ENCODE measurements at places on chromosomes 5 and 9.

GRCh38 chr5:121581588-121581987, 270.1 kb upstream of the FTMT start:
- no peak for DNase-seq

- no peak for DNase-seq
Measured at GRCh38 chr9:13128266-13128860, 151.1 kb downstream of the MPDZ start.

DNA sequence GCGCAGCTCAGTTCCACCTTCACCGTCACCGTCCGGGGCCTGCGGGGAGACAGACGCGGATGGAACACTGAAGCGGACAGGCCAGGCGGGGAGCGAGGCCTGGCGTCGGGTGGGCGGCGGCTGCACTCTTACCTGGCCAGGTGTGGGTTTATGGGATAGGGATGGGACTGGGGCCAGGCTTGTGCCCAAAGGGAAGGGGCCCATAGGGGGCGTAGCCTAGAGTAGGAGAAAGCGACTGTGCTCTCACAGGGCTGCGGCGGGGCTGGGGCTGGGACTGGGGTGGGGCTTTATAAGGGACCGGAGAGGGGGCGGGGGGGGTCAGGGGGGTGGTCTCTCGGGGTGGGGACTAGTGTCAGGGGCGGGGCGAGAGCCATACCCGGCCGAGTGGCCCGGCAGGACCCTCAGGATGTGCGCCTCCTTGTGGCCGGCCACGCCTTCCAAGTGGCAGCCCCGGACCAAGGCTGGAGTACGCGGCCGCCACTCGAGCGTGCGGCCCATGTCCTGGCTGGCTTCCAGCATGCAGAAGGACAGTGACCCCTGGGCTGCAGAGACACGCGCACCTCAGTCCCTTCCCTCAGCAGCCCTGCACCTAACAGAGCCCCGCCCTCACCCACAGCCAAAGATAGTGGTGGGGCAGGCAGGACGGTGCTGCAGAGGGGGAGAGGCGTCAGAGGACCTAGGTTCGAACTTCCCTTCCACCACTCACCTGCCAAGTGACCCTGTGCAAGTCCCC, 22.8 kb downstream of the FPGS start:
- peak; percentile 91 for DNase-seq

DNA sequence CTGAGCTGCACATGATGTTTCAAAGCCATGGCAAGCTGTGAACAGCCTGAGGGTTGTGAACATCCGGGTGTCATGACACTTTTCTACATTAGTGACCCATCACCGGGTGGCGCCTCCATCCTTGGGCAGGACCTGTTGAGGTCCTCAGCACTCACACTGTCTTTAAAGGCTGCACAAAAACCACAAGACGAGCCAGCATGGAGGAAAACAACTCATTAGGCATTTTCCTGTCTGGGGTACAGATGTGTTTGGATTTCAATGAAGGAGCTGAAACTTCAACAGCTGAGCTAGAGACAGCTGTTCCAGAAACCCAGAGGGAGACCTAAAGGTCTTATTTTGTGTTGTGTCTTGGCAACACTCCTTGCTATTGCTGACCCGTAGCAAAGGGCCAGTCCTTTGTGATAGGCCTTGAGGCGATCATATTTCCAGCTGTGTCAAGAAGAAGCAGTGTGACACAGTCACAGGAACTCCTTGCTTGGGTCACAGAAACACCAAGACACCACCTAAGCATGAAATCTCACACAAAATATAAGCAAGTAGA, 151.8 kb upstream of the VLDLR start:
- DNase-seq: no peak

DNA sequence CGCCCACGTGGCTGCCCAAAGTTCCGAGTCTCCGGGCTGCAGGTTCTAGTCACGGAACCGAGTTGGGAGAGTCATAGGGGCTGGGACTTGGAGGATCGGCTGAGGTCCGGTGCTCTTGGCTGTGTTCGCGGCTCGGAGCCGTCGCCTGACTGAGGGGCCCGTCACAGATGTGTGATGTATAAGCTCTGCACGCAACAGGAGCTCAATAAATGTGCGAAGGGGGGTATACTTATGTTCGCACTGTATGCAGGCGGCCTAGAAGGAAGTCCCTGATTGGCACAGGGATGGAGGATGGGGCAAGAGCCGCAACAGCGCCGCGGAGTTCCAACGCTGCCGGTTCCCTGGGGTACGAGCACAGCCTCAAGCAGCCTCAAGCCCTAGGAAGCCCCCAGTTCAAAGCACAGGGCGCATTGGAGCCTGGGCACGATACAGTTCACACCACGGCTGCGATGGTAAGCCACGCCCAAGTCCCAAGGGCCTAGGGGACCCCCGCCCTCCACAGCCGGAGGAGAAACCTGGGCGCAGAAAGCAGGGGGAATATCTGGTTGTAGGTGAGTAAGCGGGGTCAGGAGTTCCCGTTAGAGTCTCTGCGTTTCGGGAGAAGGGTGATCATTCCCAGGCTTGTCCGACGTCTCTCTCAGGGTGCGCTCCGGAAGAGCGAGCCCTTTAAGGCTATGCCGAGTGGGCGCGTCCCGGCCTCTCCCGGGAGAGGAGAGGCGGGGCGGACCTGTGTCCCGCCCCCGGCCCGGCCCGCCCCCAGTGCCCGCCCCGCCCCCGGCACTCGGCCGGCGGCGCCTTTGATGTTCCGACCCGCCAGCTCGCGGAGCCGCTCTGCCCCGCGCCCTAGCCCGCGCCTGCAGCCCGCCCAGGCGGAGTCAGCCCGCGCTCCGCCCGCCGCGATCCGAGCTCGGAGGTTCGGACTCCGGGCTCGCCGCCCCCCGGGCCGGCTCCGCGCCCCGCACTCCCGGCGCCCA, at the start of gene TCF7:
Gene TCF7 (plus strand): TSS at position 780 of the 974 bp plus-strand sequence. CDS start 226 bp downstream, outside the sequence.
- DNase-seq: peak; percentile 89

- DNase-seq: no peak
Measured at GRCh38 chr5:125377141-125377540, 630.7 kb upstream of the ZNF608 start.

All from HuH-7 (cell line).